ENCODE measurements at places on chromosomes 13 and 19.

DNA sequence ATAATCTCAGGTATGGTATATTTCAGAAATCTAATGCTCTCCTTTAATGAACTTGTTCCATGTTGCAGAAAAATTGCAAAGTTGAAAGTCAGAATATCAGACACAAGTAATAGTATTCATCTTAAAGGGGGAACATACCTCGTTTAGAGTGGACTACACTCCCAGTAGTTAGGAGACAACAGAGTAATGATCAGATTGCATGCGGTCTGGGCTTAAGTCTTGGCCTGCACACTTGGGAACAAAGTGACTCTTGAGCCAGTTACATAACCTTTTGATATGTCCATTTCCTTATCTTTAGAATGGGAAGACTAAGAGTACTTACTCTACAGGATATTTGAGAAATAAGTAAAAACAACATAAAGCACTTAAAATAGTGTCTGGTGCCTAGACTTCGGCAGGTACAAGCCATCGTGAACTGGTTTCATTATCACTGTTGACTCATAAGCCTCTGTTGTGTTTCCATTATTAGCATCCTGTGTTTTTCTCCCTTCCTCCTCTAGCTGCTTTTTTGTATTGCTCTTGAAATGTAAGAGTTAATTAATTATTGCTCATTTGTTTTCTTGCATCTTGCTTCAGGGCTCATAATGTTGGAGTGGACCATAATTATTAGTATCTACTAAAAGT lies 53.0 kb downstream of the DPY19L3 start:
- no peak for DNase-seq

- DNase-seq: no peak
Observed at GRCh38 chr19:54893406-54893805, 12.5 kb upstream of the NCR1 start.

DNA sequence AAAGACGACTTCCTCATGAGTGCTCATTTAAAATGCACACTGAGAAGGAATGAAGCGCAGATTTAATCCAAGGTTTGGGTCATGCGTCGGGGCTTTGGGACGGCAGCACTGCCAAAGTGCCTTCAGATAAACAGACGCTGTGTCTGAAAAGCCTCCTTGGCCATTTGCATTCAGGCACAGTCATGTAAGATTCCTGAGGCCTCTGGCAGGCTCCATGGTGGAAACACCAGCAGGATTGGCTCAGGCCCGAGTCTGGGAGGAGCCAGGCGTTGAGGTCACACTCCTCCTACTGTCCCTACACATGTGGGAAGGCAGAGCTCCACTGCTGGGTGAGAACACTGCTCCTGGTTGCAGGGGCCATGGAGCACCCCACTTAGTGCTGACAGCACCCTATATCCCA lies 113.3 kb upstream of the KL start:
- peak; percentile 30 for DNase-seq

DNA sequence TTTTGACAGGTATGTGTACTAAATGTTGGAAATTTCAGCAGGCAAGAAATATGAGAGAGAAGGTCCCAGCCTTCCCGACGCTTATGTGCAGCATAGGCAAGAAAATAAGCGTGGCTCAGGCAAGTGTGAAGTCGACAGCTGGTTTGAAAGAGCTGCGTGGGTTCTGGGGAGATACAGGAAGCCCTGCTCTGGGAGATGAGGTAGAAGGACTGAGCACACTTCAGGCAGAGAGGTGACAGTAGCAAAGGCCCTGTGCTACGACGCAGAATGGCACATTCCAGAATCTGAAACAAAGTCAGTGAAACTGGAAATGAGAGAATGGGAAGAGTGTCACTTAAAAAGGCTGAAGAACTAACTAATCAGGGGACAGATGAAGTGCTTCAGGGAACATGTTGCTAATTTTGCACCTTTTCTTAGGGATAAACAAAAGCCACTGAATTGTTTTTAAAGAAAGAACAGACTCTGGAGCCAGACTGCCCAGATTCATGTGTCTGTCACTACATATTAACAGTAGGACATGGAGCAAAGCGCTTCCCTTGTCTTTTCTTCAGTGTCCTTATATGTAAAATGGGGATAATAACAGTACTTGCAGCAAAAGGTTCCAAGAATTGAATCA lies 160.1 kb downstream of the SPRY2 start:
- DNase-seq: no peak

GRCh38 chr13:30615866-30616541 lies 1.7 kb upstream of the USPL1 start:
- DNase-seq: no peak

DNA sequence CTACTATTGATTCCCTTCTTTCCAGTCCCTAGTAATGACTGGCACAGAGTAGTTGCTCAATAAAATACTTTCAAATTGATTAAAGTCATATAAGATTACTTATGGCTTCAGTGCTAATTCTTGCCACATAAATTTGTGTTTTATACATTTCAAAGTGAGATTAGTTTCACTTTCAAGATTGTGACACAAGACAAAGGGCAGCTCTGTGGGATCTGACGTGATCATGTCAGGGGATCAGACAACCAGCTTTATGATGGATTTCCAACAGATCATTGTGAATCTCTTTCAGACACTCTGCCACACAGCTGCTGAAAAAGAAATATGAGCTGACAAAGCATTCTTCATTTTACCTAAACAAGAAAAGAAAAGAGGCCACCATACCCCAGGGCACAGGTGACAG lies 73.4 kb upstream of the POMP start:
- DNase-seq: no peak

GRCh38 chr19:2461751-2462634 lies 5.2 kb upstream of the LMNB2 start:
- peak; percentile 38 for DNase-seq

GRCh38 chr13:101390461-101390860 lies 25.8 kb downstream of the NALCN start:
- no peak for DNase-seq

DNA sequence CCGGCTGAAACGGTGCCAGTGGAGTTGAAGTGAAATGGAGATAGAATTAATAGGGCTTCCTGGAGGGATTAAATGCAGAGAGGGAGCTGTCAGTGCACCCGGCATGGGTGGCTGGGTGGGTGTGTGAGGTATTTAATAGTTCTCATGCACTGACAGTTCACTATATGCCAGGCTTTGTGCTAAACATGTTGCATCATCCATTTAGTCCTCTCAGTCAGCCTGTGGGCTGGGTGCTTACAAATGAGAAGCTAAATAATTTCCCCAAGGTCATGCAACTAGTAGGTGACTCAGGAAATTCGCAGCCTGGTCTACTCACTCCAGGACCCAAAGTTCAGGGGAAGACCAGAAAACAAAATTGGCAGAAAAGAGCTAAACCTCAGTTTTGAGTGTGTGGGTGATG lies 63.5 kb upstream of the SPATA13 start:
- no peak for DNase-seq

GRCh38 chr19:42277821-42278451 lies 8.9 kb downstream of the CIC start:
- DNase-seq: peak; percentile 23

GRCh38 chr13:110300090-110300815 lies 6.7 kb downstream of the COL4A1 start:
- no peak for DNase-seq

DNA sequence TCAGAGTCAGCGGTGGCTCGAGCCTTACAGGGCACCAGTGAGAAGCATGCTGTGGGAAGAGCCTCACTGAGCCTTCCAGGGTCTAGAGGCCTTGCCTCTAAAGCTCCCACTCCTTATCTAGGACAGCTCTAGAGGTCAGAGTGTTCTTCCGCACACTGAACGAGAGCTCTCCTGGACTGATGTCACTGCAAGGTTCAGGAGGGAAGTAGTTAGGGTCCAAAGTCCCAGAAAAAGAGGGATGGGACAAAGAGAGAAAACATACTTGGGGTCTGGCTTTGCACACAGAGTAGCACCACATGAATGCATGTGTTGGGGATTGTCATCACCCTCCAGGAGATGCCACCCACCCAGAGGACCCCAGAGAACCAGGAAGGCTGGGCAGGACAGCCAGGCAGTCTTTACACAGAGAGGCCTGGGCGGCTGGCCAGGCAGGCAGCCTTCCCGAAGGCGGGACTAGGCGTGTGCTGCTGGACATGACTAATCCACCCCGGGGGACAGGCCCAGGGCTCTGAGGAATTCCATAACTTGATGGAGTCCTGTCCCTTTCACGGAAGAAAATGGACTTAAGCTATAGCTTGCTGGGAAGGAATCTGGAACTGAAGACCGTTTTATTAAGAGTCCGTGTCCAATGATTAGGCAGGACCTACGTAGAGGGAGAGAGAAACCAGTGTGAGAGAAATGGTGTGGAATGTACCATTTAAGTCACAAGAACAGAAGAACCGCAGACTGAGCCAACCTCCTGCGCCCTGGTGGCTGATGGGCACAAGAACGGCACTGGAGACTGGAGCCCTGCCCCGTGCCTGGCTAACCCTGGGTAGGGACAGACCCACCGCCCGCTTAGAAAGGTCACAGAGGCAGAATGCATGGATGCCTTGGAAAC lies 16.6 kb upstream of the EPHX3 start:
- DNase-seq: peak; percentile 76

DNA sequence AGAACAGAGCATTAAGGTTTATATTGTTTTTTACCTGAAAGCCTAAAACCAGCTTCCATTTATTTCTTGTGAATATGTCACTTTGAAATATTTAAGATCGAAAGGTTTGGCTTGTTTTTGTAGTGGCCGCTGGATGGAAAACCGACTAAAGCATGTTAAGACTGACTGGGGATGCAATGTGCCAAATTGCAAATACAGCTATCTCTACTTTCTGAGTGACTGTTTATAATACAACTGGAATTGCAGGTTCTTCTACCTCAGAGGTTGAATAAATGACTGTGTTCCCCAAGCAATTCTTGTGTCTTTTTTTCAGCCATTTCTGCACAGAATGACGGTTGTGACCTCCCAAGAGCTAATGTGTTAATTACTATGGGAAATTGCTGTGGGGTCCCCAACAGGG lies 50.0 kb upstream of the TMTC4 start:
- DNase-seq: no peak

GRCh38 chr19:12865746-12866415 lies 15.4 kb downstream of the DNASE2 start:
- DNase-seq: no peak

GRCh38 chr19:2302319-2303210 lies 5.4 kb downstream of the LINGO3 start:
- DNase-seq: peak; percentile 55

DNA sequence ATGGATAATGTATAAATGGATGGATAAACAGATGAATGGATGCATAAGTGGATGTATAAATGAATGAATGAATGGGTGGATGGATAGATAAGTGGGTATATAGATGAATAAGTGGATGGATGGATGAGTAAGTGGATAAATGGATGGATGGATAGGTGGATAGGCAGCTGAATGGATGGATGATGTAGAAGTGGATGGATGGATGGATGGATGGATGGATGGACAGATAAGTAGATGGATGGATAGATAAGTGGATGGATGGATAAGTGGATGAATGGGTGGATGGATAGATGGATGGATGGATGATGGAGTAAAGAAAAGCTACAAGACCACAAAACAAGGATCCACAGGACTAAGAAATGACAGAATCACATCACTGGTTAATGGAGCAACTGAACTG lies 9.0 kb upstream of the COMP start:
- no peak for DNase-seq

GRCh38 chr13:27619093-27619727 lies 1.1 kb downstream of the LNX2 start:
- peak; percentile 73 for DNase-seq

- DNase-seq: no peak
Observed at GRCh38 chr13:106513025-106513983, 22.2 kb downstream of the EFNB2 start.

DNA sequence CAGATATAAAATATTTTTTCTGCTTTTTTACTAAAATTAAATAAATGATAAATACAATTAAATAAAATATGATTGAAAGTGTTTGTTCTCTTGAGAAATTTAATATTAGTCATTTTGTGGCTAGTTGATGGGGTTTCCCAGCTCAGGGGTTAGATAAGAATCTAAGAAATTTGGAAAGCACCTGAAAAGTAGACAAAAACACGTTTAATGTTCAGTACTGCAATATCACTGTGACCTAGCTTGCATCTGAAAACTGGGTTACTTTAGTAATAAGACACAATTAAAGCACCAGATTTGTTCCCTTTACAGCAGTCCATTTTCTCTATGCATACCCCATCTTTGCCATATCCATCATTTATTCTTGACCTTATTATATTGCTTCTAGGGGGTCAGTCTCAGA lies 1454.8 kb upstream of the SPRY2 start:
- DNase-seq: no peak

DNA sequence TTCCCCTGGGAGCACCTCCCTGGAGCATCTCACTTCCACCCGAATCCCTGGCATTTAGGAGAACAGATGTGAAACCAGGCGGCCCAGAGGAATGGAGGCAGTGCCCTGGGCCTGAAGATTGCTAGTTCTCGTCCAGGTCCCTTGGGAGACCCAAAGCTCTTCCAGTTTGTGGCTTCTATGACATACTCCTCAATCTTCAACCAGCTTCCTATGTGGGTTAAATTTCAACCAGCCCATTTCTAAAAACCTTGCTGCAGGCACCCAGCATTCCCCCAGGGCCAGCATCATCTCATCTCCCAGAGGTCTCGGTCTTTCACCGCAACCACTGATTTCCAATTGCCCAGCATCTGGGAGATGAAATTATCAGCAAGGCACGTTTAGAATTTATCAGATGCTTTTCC lies 46.0 kb upstream of the STK24 start:
- no peak for DNase-seq

- no peak for DNase-seq
Observed at GRCh38 chr19:51980116-51980736, 6.4 kb downstream of the ZNF350 start.

DNA sequence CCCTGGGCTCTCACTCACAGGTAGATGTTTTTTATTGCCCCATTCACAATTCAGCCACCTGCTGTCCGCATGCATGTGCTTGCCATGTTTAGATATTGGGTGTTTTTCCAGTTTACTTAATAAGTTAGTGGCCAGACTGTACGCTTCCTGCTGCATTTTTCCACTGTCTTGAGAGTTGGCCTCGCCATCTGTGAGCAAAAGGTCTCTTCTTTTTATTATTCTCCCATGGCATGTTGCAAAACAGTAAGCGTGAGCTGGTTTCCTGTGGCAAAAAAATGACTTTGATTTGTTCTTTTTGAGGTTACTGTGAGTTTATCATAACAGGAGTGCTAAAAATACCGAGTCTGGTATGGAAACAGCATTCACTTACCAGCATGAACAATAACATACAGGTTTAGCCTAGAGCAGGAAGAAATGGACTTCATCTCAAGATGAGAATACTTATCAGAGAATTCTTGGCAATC lies 46.0 kb downstream of the SAE1 start:
- DNase-seq: no peak

DNA sequence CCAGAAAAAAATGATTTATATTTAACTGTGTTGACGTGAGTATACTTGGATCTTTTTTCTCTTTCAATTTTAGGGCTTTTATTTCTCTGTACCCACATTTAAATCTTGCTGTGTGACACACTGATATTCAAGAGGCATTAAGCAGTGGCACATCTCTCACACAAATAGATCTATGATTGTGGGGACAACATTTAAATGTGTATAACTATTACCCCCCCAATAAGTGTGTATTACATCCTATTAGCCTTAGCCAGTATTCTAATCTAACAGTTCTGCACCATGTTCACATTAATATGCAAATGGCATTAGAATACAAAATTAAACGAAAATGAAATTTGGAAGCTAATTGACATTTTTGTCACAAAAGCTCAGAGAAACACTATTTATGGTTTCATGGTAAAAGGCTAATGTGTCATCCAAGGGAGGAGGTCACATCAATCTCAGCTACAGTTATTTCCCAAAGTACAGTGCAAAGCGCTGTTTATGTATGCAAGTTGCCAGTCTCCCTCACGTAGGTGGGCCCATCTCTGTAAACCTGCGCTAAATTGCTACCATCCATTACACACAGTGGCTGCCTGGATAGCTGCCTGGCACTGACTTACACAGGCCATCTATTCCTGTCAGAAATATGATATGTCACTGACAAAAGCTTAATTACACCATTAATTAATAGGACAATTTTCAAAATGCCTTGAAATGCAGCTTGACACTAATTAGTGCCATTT lies 984.7 kb upstream of the PCDH9 start:
- no peak for DNase-seq
